ENCODE measurements at places on chromosomes 1 and 21.

- no peak for DNase-seq
Measured at GRCh38 chr1:163201906-163202305, 810 bp downstream of the RGS5 start.

DNA sequence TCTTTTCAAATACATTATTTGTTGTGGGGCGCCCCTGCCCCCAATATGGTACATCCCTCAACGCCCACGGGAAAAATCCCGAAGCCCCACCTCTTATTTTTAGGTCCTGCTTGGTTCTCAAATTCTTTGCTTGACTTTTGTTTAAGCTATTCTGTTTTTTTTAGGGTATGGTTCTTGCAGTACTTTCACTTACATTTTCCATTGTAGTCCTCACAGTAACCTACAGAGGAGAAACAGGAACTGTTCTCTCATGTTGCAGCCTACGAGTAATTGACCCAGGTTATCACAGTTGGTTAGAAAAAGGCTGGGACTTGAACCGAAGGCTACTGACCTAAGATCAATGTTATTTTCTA lies 697 bp upstream of the C21orf91 start:
- DNase-seq, result no peak

DNA sequence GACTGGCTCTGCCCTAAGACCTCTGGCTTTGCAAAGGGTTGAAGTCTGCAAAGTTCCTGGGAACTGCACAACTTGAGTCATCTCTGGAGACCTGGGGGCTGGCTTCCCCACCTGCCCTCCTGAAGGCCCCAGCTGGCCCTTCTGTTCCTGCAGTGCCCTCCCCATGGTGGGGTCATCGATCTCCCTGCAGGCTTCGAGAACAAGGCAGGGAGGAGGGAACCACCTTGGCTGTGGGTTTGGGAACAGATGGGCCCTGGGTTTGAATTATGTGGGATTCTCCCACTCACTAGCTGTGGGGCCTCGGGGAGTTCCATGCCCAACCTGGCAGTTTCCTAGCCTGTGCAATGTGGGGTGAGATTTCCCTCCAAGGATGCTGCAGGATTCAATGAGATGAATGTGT lies 310.2 kb downstream of the PTPRU start:
- DNase-seq, result no peak

DNA sequence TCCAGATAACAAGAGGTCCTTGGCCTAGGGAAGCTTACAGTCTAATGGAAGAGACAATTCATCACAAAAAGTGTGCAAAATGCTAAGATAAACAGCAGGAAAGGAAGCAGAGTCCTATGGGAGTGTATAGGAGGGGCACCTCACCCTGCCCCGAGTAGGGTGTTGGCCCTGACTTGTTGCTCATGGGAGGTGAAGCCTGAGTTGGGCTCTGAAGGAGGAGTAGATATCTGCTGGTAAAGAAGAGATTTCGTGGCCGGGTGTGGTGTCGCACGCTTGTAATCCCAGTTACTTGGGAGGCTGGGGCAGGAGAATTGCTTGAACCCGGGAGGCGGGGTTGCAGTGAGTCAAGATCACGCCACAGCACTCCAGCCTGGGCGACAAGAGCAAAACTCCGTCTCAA lies 18.6 kb upstream of the GPR37L1 start:
- DNase-seq, result no peak

- DNase-seq, result no peak
Measured at GRCh38 chr1:187121661-187122060, 292.9 kb downstream of the PLA2G4A start.

- DNase-seq, result no peak
Measured at GRCh38 chr1:233655301-233655740, 41.4 kb downstream of the KCNK1 start.
